Renal cortex interstitium (tissue), 15 donors: ENCODE measurements at places on chromosomes 1 and 21.

GRCh38 chr21:34825948-34826548 is 157.3 kb downstream of the CLIC6 start:
- DNase-seq = no peak

GRCh38 chr1:94362466-94363058 is 55.6 kb upstream of the ABCD3 start:
- no peak for DNase-seq

DNA sequence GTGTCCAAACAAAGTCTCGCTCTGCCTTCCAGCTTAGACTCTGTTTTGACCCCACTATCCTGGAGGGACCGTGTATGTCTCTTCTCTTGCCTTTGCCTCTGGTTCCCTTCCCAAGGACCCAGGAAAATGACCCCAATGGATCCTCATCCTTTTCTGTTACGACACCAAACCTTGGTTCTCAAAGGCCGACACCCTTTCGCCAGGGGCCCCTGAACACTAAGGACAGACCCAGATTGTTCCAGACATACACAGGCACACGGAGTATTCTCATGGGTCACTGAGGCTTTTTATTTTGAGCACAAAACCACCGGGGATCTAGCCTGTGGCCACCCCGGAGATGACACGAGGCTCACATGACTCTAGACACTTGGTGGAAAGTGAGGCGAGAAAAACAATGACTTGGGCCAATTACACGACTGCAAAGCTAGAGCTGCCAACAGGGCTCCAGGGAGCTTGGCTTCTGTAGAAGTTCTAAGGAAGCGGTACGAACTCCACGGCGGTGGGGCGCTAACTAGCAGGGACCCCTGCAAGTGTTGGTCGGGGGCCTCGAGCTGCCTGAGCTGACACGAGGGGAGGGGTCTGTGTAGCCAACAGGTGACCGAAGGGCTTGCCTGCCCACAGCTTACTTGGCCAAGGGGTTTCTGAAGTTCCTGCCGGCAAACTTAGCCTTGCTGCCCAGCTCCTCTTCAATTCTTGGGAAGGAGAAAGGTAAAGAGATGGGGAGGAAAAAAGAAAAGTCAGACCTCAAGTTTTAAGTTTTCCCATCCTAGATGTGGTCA is 17.6 kb downstream of the ENO1 start:
- DNase-seq = no peak

DNA sequence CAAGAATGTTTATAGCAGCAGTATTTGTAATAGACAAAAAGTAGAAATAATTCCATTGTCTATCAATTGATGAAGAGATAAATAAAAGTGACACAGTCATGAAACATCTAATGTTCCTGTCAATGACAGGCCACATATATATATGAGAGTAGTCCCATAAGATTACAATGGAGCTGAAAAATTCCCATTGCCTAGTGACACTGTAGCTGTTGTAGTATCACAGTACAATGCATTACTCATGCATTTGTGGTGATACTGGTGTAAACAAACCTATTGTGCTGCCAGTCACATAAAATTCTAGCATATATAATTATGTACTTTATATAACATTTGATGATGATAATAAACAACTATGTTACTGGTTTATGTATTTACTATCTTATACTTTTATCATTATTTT is 141.9 kb upstream of the LYPLAL1 start:
- no peak for DNase-seq

- no peak for DNase-seq
These were observed 8.9 kb upstream of the A3GALT2 start for GRCh38 chr1:33329600-33330305.

- DNase-seq = no peak
These were observed 1.5 kb downstream of the TMEM201 start for GRCh38 chr1:9590201-9590600.
